ENCODE measurements at places on chromosomes 1 and 21.

DNA sequence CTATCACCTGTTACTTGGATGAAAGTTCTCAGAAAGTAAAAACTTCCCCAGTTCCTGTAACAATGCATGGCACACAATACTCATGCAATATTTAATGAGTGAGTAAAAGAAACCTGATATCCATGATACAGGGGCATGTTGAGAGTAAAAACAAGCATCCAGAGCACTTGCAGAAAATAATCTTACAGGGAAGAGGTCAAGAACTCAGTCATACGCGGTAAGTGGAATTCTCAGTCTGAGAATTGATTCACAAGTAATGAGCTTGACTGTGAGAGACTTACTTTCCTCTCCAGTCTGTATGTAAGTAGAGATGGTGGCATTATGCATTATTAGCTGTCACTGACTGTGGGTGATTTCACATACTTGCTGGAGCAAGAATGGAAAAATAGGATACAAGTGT lies 976.9 kb downstream of the BRINP3 start:
- no peak for DNase-seq

GRCh38 chr1:186842547-186842946 lies 13.8 kb downstream of the PLA2G4A start:
- no peak for DNase-seq

- DNase-seq = peak; percentile 15
Observed at GRCh38 chr1:53278298-53278725, 40.0 kb upstream of the MAGOH start.

- DNase-seq = no peak
Observed at GRCh38 chr1:35049116-35049515, 17.4 kb upstream of the ZMYM6 start.

DNA sequence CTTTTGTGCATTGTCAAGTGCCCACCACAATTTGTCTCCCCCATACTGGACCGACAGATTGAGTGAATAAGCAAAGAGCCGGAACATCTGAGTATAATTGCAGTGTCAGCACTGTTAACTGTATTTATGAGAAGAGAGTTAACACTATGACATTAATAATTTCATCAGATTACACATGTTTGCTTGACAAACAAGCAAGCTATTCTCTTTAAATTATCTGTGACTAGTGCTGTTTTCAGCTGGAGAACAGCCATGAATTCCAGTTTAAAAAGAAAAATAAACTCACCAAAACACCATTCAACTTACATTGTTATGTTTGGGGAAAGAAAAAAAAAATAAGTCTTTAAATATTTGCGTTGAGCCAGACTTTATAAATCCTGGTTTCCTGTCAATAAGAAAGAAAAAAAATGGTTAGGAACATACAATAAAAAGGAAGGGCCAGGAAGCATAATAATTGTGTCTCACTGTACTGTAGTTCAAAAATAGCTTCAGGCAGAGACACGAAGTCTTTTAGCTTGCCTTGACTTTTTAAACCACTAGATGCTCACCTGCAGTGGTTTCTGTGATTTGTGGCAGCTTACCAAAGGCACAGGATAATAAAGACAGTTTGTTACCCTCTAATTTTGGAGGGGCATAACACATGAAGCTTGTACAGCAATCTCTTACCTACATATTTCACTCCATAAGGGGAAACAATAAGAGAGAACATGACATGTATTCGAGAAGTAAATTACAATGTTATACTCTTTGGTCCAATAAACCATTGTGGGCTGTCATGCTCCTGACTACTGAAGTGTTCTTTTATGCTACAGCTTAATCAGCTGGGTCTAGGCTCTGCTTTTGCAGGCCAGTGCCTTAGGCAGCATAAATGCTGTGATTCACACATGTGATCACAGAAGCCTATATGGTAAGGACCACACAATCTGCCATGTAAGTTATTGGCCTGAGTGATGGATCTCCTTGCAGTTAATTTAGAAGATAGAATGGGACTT lies 302.0 kb upstream of the ADGRL2 start:
- DNase-seq = no peak

- DNase-seq = no peak
Observed at GRCh38 chr1:27438621-27439061, 46.2 kb downstream of the GPR3 start.

DNA sequence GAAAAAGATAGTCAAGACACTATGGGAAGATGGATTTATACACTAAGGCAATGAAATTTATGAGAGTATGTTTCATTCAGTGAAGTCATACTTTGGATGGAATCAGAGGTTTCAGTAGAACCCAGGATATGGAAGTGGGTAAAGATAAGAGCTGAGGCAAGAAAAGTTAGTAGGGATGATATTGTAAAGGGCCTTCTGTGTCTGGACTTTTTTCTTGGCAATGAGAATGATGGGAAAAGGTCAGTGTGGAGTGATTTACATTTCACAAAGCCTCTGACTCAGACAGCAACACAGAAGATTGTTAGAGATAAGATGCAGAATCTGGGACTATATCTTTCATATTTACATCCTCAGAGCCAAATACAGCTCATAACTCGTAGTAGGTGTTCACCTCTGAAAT lies 32.1 kb downstream of the SH3BGR start:
- no peak for DNase-seq

GRCh38 chr1:30427545-30427944 lies 295.8 kb downstream of the MATN1 start:
- DNase-seq = no peak

DNA sequence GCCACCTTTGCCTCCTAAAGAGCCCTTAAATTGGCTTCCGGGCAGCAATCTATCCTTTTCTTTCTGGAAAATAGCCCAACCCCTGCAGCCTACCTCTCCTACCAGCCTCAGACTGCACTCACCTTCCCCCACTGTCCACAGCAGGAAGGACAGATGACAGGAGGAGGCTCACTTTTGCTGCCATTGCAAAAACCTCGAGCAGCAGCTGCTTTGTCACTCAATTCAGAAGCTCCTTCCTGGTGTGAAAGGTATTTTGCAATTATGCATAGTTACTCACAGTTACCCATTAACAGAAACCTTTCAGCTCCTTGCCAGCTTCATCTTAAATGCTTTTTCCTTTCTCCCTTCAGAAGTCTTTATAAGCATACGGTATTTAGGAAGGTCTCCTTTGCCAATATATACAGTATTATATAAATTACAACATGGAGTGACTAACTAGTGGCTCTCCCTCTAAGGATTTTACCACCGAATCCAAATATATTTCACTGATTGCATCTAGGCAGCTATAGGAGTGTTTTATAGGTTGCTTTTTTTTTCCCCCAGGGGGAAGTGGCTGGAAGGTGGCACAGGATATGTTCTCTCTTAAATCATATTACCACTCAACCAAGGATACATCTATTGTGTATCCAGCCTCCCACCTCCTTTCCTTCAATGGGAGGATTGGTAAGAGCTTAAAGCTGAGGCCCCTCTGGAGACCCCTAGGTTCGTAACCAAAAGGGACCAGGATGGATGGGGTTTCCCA lies 142.1 kb upstream of the IPO9 start:
- DNase-seq = peak; percentile 22

GRCh38 chr1:237146241-237146640 lies 104.3 kb downstream of the RYR2 start:
- no peak for DNase-seq

DNA sequence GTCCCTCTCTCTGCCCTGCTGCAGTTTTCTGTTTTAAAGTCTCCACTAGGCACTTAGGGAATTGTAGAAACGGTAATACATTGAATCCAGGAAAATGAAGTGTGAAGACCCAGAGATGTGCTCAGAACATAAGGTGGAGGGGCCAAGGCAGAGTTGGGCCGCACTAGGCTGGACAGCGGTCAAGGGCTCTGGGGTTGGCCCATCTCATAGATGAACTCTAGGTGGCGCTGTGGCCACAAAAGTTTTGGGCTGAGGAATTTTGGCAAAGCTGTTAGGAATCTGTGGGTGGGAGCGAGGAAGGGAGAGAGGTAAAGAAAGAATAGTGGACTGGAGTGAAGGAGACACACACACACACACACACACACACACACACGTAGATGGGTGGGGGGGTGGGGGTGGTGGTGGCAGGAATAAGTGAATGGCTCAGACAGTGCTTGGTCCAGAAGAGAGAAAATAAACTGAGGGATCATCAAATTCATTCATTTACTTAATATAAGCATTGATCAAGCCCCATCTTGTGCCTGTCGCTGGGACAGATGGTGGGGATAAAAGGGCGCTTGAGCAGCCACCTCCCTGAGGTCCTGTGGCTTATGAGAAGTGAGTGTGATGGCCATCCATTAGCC lies 258.5 kb downstream of the TRABD2B start:
- DNase-seq = peak; percentile 9

DNA sequence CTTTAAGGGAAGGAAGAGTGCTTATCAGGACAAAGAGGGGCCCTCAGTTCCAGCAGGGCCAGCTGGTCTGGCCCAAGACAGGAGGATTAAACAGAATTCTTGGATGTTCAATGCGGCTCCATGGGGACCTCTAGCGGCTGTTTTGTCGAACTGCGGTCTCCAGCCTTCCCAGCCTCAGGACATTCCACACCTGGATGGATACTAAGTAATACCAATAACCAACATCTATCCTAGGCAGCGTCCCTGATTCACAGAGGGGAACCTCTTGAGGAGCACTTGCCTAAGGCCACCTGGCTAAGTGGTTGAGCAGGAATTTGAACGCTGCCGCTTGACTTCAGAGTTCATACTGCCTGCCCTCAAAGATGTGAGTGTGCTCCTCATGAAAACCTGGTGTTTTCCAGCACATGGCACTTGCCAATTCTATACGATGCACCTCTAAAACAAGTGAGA lies 15.5 kb upstream of the CD247 start:
- DNase-seq = peak; percentile 57

GRCh38 chr21:28723646-28724045 lies 269.0 kb downstream of the LTN1 start:
- no peak for DNase-seq

GRCh38 chr1:111967886-111968285 lies 21.6 kb downstream of the KCND3 start:
- no peak for DNase-seq

DNA sequence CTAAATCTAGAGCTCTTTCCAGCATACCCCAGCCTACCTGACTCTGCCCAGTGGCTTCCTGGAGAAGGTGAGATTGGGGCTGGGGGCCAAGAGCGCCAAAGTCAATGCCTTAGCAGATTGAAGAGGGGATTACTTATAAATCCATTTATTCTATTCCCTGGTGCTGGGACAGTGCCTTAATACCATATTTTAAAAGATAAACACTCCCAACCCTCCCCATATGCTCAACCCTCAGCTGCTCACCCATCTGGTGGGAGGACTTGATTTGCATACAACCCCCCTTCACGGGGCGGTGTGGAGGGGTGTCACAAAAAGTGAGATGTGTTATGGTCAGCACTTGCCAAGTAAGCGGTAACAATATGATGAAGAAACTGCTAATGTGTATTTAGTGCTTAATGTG lies 3.2 kb upstream of the DISP3 start:
- DNase-seq = no peak

DNA sequence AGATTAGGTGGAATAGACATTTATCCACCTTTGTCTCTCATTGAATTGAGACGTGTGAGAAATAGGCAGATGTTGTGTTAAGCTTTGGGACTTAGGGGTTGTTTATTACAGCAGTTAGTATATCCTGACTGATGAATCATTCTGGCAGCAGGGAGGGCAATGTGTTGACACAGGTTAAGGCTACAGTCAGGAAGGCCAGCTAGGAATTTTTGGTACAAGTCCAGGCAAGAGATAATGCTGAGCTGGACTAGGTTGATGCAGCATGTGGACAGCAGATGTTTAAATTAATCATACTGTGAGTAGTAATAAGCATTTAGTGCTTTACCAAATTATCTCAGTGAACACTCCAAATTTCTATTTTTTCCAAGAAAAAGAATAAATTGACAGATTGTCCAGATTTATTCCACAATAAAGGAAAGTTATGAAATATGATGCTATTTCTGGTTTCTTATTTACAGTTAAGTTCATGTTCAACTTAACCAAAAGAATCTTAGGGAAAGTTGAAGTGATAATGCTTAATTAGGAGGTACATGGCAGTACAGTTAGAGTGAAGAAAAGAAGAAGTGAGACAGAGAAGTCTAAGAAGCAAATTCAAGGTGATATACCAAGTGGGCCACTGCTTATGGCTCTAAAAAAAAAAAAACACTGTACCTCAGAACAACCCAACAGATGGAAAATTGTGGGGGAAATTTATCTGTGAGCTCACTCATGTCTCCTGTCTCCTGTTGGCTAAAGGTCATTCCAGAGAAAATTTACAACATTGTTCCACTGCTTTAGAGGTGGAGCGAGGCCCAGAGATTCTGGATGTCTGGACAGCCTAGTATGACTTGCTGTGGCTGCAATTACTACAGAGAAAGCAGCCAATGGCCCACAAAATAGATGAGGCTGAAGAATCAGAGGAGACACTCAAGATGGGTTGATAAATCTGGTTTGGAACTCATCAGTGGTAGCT lies 102.7 kb upstream of the C21orf91 start:
- no peak for DNase-seq

DNA sequence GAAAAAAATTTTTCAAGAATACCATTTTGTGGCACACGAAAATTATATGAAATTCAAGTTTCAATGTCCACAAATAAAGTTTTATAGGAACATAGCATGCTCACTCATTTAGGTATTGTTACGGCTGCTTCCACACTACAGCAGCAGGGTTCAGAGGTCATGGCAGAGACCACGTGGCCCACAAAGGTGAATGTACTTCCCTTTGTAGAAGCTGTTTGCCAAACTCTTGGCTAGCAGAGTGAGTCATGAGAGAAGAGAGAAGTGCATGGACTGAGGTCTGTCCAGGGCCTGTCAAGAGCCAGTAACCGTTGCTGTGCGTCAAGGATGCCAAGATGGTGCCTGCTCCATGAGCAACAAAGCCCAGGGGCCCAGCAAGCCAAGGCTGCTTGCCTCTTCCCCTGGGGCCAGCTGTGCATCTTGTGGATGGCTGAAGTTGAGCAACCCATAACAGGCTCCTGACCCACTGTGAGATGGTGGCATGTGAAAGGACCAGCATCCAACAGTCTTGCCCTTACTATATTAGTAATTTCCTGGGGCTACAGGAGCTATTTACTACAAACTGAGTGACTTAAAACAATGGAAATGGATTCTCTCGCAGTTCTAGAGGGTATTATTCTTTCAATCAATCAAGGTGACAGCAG lies 64.8 kb upstream of the ATP5PO start:
- DNase-seq = no peak

GRCh38 chr1:172451002-172451443 lies 7.2 kb upstream of the PIGC start:
- no peak for DNase-seq

- no peak for DNase-seq
Observed at GRCh38 chr1:189374816-189375215, 1102.8 kb downstream of the BRINP3 start.
